ENCODE measurements at places on chromosomes 7 and 10. TPM values are rescaled to one million over a fixed set of nuclear protein-coding genes. Genes with fewer than 3 reads are reported as not detected.

PPP1R3A gene
- total RNA-seq = 0.24 TPM

DNA sequence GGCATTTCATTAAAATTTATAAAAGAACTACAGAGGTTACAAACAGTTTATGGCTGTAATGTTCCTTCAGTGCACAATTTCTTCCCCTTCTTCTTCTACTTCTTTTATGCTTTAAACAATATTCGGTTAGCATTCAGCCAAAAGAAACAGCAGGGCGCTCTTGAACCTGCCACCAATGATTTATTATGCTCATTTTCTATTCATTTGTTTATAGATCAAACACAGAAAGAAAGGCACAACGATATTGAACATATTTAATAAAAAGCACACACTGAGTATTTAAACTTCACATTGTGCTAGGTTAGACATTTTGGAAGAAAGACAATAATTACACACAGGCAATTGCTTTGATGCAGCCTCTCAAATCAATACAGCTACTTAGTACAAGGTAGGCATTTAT lies 1025.8 kb upstream of the LRRN3 start:
- no peak for DNase-seq
- no peak overlapping the region for H3K4me3 ChIP-seq
- H3K36me3 ChIP-seq = no peaks in the 10 kb centered on the region
- H3K27ac ChIP-seq = no peak overlapping the region
- no peaks in the 10 kb centered on the region for H3K27me3 ChIP-seq

- H3K36me3 ChIP-seq = no peaks in the 10 kb centered on the region
- no peaks in the 10 kb centered on the region for H3K27me3 ChIP-seq
- H3K27ac ChIP-seq = no peak overlapping the region
- no peak for DNase-seq
Observed at GRCh38 chr7:39313974-39314373, 252.2 kb upstream of the YAE1 start.

GRCh38 chr7:32774541-32774951 lies 117.0 kb downstream of the KBTBD2 start:
- no peaks in the 10 kb centered on the region for H3K27me3 ChIP-seq
- H3K36me3 ChIP-seq = no peaks in the 10 kb centered on the region

DNA sequence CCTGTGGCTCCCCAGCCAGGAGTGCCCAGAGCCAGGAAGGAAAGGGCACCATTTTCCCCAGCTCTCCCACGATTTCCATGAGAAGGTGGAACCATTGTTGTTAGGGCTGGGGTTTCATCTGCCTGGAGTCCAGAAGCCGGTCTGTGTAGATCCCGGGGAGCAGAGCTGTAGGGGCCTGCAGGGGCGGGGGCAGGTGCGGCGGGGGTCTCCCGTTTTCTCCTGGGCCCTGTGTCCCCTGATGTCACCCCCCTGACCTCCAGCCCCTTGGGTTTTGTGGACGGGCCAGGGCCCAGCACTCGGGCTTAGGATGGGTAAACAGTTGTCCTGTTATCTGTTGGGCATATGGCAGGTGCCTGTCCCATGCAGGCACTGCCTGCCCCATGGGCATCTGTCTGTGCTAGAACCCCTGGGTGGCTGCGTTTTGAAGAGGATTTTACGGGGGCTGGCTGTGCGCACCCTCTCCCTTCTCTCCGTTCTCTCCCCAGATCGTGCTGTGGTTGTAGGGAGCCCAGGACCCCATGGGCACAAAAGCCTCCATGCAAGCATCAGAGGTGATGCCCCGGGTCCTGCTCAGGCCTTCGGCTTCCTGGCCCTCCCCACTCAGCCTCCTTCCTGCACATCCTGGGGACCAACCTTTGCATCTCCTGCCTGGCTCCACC lies 158.8 kb downstream of the WDR37 start:
- no peak overlapping the region for H3K4me3 ChIP-seq
- H3K27ac ChIP-seq = no peak overlapping the region
- H3K4me1 ChIP-seq = no peaks in the 10 kb centered on the region
- no peaks in the 10 kb centered on the region for H3K36me3 ChIP-seq
- no peaks in the 10 kb centered on the region for H3K27me3 ChIP-seq
- DNase-seq = no peak
